ENCODE measurements at places on chromosomes 1 and 21.

GRCh38 chr1:163076446-163076845 is 7.3 kb downstream of the RGS4 start:
- DNase-seq = no peak

DNA sequence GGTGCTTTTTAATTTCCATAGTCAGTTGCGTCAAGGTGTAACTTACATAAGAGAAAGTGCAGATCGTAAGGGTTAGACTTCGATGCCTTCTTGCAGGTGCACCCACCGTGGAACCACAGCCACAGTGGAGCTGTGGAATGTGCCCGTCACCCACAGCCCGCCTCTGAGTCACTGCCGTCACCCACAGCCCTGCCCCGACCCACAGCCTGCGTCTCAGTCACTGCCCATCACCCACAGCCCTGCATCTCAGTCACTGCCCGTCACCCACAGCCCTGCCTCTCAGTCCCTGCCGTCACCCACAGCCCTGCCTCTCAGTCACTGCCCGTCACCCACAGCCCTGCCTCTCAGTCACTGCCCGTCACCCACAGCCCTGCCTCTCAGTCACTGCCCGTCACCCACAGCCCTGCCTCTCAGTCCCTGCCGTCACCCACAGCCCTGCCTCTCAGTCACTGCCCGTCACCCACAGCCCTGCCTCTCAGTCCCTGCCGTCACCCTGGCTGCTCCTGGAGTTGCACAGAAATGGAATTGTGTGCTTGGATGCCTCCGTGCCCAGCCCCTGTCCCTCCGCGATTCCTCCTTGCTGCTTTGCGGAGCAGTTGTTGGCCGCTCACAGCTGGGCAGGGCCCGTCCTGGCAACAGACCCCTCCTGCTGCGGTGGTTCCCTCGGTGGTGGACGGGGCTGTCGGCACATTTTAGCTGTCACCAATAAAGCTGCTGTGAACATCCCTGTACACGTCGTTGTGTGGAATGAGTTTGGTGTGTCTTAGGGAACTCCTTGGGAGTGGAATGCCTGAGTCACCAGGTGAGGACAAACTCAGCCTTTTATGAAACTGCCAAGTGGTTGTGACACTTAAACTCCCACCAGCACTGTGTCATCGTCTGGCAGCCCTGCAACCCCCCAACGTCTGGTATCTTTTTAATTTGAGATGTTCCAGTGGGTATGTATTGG is 44.9 kb upstream of the COL6A2 start:
- DNase-seq = no peak

GRCh38 chr1:88922214-88922613 is 30.8 kb upstream of the GTF2B start:
- no peak for DNase-seq

- no peak for DNase-seq
Measured at GRCh38 chr1:202058001-202058908, 47.9 kb downstream of the ELF3 start.

GRCh38 chr1:44031252-44032169 is at the start of gene SLC6A9:
SLC6A9 (minus strand) TSS chr1:44031462; CDS start chr1:44024277, 7,185 bp downstream.
- DNase-seq = peak; percentile 11
